NCI-H1417 treated with DMSO at 0.1 percent for 48 hours (cell line): ENCODE measurements at places on chromosomes 4 and X.

- no peak for DNase-seq
These were observed 62.2 kb downstream of the PRKX start for GRCh38 chrX:3651277-3651676.

DNA sequence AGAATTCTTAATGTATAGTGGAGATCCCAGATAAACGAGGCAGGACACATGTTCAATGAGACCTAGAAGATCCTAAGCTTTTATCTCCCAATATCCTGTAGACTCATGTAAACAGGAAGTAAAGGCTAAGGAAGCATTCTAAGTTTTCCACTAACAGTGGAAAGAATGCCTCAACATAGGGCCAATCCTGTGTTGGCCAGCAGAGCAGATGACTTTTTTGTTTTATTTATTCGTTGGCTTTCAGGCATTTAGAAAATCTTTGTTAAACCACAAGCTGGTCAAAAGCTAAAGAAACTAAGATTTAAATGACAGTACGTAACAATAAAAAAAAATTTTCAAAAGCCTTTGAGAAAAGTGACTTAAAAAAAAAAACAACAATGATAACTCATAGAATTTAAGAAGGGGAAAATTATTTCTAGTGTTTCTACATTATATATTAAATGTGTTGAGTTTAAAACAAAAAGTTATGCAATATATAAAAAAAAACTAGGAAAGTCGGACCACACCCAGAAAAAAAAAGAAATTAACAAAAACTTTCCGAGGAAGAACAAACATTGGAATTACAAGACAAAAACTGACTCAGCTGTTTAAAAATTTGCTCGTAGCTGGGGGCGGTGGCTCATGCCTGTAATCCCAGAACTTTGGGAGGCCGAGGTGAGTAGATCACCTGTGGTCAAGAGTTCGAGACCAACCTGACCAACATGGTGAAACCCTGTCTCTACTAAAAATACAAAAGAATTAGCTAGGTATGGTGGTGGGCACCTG lies 759.3 kb downstream of the FSTL5 start:
- DNase-seq: no peak

DNA sequence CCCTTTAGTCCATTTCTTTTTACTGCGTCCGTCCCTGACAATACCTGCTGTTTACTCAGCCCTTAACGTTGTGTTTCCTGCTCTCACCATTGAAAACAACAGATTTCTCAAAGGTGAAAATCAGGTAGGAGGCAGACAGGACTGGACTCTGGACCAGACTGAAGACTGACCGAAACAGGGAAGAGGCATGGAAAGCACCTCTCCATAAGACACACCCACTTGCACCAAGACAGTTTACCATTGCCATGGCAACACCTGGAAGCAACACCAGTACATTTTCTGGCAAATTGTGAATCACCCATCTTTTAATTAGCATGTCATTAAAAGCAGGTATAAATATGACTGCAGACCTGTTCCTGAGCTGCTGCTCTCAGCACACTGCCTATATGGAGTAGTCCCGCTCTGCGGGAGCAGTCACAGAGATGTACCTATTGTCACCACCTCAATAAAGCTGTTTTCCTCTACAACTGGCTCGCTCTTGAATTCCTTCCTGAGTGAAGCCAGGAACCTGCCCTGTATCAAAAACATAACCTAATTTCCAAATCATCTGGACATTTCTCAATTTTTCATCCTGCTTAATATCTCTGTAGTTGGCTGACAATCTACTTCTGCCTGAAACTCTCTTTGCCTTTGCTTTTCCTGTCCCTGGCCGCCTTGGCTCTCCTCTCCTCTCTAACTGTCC lies 117.0 kb downstream of the RNF150 start:
- no peak for DNase-seq

- no peak for DNase-seq
These were observed 46.0 kb downstream of the COQ2 start for GRCh38 chr4:83238393-83239248.

DNA sequence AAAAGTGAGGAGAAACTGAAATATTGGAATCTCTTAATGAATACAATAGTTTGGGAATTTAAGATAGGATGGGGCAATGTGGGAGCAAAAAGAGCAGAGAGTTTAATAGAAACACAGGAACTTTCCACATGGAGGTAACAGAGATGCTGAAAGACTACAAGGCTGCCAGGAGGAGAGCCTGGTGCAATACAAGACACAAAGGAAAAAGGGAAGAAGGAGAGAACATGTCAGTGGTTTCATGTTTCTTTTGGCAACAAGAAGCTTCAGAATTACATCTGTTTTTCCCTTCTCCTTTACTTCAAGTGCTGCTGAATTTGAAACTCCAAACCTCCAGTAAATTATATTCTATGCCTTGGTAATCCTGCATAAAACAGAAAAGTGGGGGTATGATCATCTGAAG lies 474.3 kb downstream of the FAT4 start:
- no peak for DNase-seq
